ENCODE measurements at places on chromosomes 12 and 14.

DNA sequence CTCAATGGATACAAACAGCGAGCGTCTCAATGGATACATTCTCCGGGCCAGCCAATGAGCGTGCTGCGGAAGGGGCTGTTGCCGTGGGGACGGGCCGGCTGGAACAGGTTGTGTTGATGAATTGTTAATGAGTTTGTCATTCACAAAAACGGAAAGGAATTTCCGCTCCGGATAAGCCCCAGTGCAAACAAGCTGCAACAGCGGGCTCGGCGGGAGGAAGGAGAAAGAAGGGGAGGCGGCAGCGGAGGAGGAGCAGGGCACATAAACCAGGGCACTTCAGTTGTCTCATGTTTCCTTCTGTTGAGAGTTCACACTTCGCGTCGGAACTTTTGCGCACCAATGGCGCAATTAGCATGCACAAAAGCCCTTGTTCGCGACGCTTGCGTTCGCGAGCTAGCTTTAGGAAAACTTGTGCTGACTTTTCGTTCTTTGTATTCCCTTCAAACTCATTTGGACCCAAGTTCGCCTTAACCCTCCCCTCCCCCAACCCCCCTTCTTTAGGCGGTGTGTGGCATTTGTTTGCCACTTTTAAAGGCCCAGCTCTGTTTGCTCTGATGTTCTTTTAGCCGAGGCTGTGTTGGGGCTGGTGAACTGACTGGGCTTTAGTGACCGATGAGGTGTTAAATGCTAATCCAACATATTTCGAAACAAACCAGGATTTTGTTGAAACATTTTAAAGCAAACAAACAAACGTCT lies at the start of gene DUSP6:
Gene DUSP6 (minus strand): TSS at position 10 of the 696 bp plus-strand sequence. CDS start 462 bp downstream, outside the sequence.
- DNase-seq: peak; percentile 86

DNA sequence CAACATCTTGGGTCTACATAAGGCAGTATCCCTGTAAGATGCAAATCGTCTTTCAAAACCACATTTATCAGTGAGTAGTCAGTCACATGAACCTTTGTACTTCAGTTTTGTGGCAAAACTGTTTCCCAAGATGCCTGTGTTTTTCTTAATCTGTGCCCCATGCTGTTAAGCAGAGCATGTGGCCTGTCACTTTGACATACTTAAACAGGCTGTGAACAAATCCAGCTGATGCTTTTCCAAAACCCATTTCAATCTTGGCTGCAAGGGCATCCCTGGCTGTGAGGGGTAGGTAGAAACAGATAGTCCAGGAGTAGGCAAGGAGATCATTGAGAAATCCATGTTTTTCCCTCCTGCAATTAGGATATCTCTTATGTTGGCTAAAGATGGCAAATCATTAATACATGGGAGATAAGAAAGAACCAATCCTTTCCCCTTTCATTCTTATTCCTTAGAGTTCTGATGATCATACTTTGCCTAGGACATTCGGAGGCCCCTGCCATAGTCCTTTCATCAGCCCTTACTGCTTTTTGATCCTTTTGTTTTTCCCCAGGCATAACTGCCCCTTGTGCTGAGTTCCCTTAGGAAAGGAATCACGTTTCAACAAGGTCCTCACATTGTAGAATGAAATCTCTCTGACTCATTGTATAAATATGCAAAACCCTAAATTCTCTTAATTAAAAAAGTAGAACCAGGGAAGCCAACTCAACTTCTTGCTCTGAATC lies 121.1 kb upstream of the EEA1 start:
- no peak for DNase-seq

DNA sequence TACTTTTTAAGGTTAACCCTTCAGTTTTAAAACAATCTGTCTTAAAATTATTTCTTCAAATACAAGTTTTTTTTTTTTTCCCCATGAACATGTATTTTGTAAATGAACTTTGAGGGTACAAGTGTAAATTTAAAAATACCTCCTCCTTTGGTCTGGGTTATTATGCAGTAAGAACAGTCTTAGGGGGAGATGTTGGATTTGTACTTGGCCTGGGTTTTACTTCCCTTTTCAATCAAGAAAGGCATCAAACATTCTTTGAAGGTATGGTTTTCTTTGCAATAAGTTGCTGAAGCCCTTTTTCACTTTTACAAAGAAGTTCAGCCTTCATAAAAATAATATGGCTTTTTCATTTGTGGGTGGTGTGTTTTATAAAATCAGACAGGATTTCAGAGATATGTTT lies 20.5 kb downstream of the WBP11 start:
- no peak for DNase-seq

DNA sequence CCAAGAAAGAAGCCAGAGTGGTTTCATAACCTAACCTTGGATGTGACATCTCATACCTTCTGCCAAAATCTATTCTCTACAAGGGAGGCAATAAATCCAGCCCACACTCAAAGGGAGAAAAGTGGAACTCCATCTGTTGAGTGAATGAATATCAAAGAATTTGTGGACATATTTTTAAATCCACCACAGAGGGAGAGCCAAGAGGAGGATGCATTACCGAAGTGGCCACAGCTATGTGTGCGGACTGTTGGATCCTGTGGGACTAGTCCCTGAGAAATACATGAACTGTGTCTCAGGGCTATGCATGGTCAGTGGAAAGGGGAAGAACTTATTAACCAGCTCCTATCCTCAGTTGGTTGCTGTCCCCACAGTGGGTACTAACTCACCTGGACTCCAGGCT lies 273.9 kb downstream of the NUAK1 start:
- no peak for DNase-seq

GRCh38 chr14:67487937-67488893 lies at the start of gene TMEM229B:
TMEM229B (minus strand) TSS chr14:67488721; CDS start chr14:67473923, 14,798 bp downstream.
- peak; percentile 92 for DNase-seq

DNA sequence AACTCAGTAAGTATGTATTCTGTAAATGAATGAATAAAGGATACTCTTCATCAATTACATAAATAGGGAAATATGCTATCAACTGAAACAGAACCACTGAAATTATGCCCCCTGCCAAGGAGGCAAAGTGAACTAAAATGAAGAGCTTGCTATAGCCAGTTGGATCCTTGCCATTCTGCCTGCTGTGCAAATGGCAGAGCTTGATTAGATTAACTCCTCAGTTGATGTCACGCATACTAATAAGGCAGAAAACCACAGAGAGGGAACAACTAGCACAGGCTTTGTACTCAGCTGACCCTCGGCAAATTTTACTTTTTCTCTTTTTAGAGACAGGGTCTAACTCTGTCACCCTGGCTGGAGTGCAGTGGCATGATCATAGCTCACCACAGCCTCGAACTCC lies 36.7 kb upstream of the FERMT2 start:
- no peak for DNase-seq

- DNase-seq: no peak
These were observed 341.6 kb downstream of the VRK1 start for GRCh38 chr14:97138801-97139200.

- DNase-seq: no peak
These were observed 573.0 kb downstream of the FOXG1 start for GRCh38 chr14:29339494-29340172.

DNA sequence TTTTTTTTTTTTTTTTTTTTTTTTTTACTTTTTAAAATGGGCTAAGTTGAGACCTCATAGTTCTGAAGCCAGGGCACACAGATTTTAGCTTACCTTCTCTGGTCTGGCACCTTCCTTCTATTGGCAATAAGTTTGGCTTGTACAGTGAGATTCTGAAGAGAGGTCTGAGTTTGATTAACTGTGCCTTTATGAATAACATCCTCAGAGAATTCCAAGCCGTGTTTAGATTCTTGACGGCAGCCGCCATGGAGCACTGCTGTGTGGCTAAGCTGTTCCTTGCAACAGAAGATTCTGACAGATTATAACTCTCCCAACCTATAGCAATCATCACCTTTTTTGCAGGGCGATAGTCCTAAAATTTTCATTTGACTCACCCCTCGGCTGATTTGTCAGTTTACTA lies 354.9 kb upstream of the FAR2 start:
- DNase-seq: no peak

DNA sequence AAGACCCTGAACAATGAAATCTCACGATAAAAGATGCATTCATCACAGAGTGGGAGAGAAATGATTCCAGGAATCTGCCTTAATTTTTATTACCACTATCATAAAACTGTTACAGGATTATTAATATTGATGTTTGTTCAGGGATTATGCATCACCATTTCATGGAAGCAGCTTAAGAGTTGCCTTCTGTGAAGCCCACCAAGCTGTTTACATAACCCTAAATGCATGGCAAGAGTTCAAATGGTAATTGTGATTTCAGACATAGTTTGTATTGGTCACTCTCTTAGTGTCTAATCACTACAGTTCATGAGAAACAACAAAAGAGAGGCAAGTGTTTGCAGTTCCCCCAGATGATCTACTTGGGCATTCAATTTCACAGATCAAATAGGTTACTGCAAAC lies 527.7 kb downstream of the RPS29 start:
- DNase-seq: no peak

- peak; percentile 7 for DNase-seq
These were observed 752 bp downstream of the PRICKLE1 start for GRCh38 chr12:42588524-42589464.

DNA sequence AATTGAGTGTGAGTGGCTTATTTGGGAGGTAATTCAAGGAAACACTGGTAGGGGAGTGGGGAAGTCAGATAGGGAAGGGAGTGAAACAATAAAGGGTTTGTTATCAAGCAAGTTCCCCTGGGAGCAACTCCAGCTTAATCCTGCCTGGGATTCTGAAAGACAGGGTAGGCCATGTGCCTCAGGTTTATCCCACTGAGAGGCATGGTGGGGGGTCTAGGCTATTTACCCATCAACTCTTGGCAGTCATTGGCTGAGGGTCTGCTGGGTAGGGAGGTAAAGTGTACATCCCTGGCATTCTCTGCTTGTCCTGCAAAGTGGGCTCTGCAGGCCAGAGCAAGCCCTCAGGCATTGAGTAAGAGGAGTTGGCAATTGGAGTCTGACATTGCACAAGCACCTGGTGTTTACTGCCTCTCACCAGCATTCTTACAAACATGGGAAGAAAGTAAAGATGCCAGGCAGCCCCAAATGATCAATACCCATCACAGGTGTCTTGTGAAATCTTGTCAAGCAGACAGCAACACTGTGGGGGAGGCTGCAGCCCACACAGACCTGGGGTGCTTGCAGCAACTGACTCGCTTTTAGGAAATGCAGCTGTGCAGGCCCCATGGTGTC lies 169.3 kb downstream of the KTN1 start:
- no peak for DNase-seq

GRCh38 chr14:95445161-95445560 lies 71.3 kb downstream of the SYNE3 start:
- no peak for DNase-seq
